ENCODE measurements at places on chromosomes 3 and 15. TPM values are rescaled to one million over a fixed set of nuclear protein-coding genes. Genes with fewer than 3 reads are reported as not detected.

DNA sequence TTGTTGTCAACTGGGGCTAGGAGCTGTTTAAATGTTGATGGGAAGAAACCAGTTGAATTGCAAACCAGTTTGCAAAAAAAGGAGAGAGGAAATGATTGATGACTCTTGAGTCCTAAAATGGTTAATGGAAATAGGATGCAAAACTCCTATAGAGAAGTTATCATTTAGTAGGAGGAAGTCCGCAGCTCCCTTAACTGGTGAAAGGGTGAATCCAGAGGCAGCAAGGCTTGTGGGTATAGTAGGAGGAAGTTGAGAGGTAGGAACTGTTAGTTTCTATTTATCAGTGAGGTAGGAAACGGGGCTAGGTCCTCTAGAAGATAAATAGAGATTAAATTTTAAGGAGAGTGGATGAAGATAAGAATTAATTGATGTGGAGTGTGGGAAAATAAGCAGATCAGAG, 15.4 kb downstream of the IREB2 start:
- DNase-seq = no peak

DNA sequence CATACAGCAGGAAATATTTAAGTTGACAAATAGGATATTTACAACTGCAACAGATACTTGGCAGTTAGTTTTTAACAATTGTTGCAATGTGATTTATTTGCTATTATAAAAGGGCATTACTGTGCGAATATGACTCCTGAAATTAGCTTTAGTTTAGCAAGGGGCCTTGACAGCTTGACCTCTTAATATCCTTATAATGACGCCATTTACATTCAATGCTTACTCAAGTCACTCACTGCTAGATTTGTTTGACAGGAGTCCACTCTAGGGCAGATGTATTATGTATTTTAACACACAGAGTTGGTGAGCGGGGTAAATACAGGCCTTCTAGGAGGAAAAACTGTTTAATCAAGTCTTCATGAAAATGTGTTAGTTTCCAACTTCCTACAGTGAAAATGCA, 58.1 kb upstream of the C15orf61 start:
- DNase-seq = no peak

DNA sequence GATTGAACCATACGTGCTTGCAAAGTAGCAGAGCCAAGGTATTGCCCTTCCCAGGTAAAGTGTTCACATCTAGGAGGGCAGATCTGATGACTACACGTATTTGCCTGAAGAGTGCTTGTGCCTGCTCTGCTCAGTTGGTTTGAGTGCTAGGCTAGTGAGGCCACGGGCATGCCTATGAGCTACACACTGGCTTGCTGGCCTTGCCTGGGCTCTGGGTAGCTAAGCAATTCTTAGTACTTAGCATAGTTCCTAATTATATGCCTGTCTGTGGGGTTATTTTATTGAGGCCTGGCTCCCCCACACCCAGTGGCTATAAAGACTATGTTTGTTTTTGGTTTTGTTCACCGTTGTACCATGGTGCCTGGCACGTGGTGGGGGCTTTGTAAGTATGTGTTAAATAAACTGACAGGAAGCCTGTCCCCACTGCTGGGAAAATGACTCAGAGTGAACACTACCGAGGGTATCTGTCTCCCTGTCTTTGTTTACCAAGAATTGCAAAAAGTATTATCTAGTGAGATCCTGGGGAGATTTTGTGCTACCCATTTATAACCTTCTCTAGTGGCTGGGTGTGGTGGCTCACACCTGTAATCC, 72.1 kb upstream of the ETV5 start:
- DNase-seq = no peak

DNA sequence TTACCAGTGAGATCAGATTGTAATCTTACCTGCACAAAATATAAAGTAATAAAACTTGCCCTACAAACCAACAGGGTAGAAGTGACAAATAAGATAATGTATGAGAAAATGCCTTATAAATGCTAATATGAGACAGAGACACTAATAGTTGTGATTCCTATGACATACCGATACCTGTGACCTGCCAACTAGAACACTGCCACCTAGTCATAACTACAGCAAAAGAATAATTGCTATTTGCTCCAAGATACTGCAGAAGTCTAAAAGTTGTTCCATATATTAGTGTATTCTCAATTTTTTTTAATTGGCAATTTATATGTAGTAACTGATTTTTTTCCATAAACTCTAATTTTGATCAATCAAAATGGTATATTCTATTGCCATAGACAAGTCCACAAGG, 25.3 kb upstream of the GP5 start:
- DNase-seq = no peak

- DNase-seq = no peak
Measured at GRCh38 chr3:89061259-89061658, 46.2 kb upstream of the EPHA3 start.

DNA sequence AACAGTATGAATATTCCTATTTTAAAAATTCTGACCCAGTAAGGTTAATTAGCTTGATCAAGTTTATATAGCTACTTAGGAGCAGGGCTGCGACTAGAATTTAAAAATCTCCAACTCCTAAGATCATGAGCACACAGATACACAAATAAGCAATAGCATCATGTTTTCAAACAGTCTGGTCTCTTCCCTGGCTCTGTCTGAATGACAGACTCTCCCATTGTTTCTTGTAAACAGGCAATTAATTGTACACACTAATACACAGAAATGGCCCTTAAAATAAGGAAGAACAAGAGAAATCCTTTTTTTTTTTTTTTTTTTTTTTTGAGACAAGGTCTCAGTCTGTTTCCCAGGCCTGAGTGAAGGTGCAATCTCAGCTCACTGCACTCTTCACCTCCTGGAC, 1064.4 kb upstream of the CFAP20DC start:
- DNase-seq = no peak

GRCh38 chr15:98599909-98600691, 48.2 kb upstream of the IGF1R start:
- no peak for DNase-seq

The GPR149 gene
- polyA plus RNA-seq = not detected

The KCNMB3 gene
- 1.7 TPM for polyA plus RNA-seq

The AHSG gene
- polyA plus RNA-seq = not detected

The IMPG2 gene
- polyA plus RNA-seq = 0.03 TPM
